ENCODE measurements at places on chromosomes 2 and 18.

DNA sequence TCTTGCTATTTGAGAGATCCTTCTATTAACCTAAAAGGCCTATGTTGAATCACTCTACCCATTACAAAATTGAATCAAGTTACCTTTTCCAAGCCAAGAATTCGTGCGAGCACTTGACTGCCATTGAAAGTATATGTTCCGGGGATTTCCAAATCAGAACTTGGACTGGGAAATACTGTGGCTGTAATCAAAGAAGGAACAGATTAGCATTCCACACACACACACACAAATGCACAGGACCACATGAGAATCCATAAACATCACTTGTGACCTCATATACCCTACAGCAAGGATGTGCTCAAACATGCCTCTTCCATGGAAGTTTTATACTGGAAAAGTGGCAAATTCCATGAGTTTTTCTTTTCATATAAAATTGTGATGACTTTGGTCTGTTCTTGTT, 86.0 kb downstream of the ABCA12 start:
- no peak for DNase-seq

DNA sequence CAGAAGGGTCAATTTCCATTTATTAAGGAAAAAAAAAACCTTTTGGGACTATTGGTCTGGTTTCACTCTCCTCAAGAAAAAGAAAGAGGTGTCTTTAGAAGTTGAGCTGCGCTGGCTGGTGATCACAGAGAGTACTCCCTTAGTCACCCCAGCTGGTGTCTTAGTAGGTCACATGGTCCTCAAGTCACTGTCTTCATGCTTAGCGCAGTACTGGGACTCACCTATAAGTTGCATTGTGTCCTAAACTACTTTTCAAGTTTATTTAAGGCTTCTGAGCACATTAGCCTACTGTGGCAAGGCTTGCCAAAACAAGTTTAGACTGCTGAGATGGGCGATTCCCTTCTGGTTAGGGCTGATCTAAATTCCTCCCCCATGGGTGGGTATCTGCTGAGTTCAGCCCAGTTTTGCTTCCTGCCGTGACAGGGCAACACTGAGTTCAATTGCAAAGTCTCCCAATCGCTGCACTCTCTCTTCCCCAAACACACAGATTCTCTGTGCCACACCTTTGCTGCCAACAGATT, 824.9 kb upstream of the CRIM1 start:
- DNase-seq, result no peak

DNA sequence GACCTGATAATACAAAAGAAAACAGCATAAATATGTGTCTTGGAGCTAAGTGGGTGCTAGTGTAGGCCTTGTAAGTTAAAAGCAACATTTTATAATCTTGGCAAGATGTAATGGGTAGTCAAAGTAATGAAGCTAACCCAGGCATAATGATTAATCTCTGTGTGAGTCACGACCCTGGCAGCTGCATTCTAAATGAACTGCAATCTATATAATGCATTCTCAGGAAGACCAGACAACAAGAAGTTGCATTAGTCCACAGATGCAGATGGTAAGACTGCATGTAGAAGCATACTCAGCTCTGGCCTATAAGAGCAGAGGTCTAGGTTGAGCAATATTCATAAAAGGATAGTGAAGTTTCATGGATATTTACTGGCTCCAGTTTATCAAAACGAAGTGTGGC, 85.6 kb upstream of the ETAA1 start:
- DNase-seq, result peak; percentile 90

DNA sequence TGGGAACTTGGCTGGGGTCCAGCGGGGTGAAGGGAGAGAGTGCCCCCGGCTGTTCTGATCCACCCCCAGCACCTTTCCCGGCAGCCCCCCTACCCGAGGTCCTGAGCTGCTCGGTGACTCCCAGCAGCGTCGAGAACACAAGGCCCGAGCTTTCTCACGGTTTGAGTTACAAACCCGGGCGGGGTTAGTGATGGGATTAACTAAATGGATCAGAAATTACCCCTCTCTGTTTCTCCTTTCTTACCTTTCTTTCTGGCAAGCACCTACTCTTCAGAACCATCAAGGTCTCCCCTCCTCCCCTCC, 139.4 kb upstream of the GPC1 start:
- DNase-seq, result no peak

- DNase-seq, result no peak
Observed at GRCh38 chr2:149894760-149895159, 307.2 kb upstream of the MMADHC start.

GRCh38 chr2:98498703-98499440, 54.2 kb downstream of the INPP4A start:
- no peak for DNase-seq

DNA sequence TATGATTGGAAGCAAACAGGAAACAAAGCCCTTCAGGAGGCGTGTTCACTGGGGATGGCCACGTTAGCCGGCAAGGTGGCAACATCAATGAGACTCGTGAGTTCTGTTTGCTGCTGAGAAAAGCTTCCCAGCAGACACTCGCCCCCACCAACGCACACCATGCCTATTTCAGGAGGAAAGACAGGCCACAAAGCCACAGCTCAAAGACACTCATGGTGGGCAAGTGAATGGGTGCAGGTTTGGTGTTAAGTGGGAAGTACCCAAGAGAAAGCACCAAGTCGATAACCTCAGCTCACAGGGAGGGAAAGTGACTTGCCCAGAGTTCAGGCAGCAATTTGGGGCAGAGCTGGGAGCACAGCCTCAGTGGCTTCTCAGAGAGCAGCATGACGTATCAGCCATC, 10.5 kb upstream of the MTERF4 start:
- DNase-seq, result no peak

- peak; percentile 73 for DNase-seq
Observed at GRCh38 chr2:43356774-43357173, 130.4 kb upstream of the ZFP36L2 start.

DNA sequence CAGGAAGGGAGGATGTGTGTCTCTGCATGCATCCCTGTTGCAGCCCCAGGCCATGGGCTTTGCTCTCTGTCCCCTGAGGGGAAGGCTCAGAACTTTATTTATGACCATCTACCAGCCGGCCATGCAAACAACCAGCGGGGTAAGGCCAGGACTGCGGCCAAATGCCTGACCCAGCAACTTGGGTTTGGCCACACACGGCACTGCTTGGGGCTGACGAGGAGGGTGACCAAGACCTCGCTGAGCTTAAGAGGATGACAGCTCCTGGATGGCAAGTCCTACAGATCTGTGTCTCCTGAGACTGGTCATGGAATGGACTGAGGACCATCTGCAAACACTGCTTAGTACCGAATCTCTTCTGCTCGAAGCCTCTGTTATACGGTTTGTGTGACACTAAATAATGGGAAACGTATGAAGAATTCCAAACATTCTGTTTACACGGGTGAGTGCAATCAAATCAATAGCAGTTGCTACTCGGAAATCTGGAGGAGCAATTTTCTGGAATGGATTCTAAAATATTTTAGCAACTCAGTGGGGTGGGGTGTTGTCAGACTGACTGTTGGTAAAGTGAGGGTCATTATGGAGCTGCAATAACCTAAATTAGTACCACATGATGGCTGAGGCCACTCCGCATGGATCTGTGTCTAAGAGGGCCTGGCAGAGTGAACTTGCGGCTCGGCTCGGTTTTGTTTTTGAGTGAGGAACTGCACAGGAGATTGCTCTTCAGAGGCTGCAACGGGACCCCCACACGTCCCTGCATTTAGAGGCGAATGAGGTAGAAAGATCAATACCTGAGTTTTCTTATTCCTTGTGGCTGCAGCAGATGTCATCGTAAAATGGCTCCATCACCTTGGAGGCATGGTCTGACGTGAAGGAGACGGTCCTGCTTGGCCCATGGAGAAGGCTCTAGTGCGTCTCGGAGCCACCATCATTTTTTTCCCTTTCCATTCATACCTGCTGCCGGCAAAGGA, 26.6 kb downstream of the TMEM18 start:
- DNase-seq, result no peak

DNA sequence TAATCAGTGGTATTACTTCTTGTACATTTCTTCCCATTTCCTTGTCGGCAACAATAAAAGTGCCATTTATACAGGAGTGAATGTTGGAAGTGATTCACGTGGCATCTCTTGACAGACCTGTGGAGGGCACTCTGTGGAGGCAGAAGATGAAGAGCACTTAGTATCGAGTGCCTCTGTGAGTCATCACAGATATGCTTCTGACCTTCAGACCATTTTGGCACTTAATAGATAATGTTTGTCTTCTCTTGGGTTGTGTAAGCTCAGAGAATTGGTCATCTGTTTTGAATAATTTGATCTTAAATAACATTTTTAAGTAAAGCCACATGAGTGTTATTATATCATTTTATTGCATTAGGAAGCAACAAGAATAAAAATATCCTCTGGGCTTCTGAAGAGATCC, 305.5 kb downstream of the PTPRM start:
- DNase-seq, result peak; percentile 93

- no peak for DNase-seq
Observed at GRCh38 chr2:178479758-178480226, 465 bp upstream of the PLEKHA3 start.

GRCh38 chr2:55355451-55355850, 64.2 kb downstream of the CCDC88A start:
- no peak for DNase-seq

GRCh38 chr2:15681089-15681885, 89.6 kb downstream of the DDX1 start:
- DNase-seq, result no peak
